Parietal lobe (tissue), 2 donors: ENCODE measurements at places on chromosomes 6 and 20. TPM values are rescaled to one million over a fixed set of nuclear protein-coding genes. Genes with fewer than 3 reads are reported as not detected.

SMOC2 gene
- total RNA-seq: 1.3 TPM

OR12D3 gene
- not detected for total RNA-seq

NOX3 gene
- not detected for total RNA-seq

PPDPF gene
- 80.8 TPM for total RNA-seq

OOEP gene
- total RNA-seq: not detected

MCCD1 gene
- total RNA-seq: not detected

FKBP1C gene
- 0.94 TPM for total RNA-seq

HMGCLL1 gene
- total RNA-seq: 43.5 TPM

MTFR2 gene
- 0.94 TPM for total RNA-seq

GPSM3 gene
- 0.63 TPM for total RNA-seq
